ENCODE measurements at places on chromosomes 12 and 14.

DNA sequence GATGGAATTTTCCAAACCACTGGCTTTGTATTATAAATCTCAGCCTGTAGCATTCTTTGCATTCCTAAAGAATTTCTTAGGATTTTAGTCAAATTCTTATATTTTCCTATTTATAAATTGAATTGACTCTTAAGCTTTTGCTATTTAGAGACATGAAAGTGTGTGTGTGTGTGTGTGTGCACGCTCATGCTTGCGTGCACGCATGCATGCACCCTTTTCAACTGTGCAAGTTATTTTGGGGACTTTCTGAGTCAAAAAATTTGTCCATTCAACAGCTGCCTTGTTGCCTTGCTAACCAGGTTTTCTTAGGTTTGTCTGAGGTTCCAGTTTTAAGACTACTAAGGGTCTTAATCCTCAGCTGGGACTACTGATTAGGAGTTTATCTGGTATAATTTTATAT is 42.6 kb downstream of the GPATCH2L start:
- DNase-seq, result no peak

- DNase-seq, result no peak
Measured at GRCh38 chr12:47276253-47276620, 196.5 kb upstream of the AMIGO2 start.

DNA sequence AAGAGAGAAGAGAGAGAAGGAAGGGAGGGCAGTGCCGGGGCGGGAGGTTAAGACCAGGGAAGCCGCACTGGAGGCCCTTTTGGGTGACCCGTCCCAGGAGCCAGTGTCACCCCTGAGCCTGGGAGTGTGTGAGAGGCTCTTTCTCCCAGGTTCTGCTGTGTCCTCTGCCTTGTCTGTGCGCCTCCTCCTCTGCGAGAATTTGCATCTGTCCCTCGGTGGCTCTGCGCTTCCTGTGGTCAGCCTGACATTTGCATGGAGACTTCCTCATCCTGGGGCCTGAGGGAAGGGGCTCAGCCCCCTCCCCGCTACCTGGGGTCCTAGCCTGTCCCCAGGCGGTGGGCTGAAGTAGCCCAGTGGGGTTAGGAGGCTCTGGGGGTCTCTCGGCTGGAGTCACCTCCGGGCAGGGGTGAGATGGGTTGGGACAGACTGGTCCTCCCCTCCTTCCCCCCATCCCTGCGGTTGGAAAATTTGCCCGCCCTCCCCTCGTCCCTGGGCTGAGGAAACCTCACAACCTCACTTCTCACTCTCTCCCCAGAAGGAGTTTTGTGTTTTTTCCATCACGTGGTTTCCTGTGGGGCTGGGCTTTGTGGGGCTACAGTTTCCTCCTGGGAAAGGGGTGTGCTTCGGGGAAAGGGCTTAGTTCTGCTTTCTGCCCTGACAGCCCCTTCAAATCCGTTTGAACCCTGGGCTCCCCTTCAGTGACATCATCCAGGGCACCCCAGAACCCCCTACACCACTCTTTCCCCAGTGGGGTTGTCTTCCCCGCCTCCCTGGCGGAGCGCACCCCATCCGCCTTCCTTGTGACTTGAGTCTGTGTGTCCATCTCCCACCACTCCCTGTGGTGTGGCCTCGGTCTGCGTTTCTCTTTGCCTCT is 2.5 kb downstream of the PTPN6 start:
- DNase-seq, result no peak

GRCh38 chr12:96028538-96028937 is 6.8 kb downstream of the LTA4H start:
- no peak for DNase-seq

GRCh38 chr12:58917699-58918468 is 2.4 kb downstream of the LRIG3 start:
- DNase-seq, result no peak

DNA sequence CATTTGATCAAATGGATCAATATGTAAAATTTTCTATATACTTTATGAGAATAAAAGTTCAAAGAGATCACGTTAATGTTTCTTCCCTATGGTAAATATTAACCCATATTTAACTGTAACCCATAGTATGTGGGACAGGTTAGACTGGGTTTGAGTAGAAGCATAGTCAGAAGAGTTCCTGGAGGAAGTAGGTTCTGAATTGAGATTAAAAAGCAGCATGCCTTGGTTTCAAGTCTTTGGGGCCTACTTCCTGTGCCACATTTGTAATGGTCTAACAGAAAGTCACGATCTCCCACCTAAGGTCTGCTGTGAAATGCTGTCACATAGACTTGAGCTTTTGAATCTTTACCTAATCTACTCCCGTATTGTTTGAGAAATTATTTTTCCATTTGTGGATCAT is 63.8 kb downstream of the FIGNL2 start:
- DNase-seq, result no peak

DNA sequence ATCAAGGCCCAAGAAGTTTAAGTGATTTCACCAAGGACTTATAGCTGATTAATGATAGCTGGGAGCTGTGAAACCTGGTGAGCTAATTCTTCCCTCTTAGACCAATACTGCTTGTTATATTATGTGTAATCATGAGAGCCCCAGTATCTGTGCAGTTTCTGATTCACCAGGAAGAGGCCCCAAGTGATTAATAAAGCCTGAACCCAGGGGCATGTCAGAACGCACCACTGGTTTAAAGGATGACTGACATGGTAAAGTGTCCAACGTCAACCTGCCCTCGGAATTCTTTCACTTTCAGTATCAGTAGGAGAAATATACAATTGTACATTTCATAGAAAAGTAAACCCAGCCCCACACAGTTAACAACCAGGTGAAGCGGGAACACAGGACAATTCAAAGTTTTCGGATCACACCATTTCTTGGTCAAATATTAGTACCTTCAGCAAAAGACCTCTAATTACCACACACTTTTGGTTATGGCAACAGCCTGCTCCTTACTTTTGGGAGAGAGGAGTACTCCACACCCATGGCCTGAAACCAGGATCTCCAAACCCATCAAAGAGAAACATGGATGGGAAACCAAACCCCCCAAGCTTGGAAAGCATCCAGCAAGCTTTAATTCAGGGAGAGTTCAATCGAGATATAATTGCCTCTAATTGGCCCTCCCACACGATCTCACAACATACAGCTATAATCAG is 28.5 kb downstream of the TMCC3 start:
- DNase-seq, result no peak

DNA sequence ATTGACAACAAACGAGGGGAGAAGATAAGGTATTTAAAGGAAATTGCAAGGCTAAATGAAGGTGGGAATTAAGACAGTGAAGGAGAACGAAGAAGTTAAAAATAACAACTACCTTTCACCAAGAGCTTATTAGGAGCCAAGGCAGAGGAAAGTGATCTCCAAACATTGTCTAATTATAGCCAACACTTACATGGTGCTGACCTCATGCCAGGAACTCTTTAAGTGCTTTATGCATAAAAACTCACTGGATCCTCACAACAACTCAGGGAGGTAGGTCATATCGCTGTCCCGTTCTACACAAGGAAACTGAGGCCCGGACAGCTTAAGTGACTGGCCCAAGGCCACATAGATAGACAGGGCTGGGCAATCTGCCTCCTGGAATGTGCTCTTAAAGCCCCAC is 19.5 kb downstream of the TAMALIN start:
- no peak for DNase-seq

DNA sequence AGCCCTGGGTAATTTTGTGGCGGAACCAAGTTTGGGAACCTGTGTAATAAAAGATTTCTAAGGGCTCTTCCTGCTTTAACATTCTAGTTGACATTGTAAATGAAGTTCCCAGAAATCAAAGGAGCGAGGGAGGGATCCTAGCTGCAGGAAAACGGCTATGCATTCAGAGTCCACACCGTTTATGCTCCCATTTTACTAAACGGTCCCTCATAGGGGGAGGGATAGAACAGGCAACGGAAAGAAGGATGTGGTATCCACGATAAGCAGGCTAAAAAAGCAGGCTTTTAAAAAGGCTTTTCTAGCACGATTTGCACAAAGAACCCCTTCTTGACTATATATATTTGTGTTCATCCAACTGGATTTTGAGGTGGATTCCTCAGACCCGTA is 559 bp downstream of the SYNJ2BP start:
- no peak for DNase-seq

GRCh38 chr12:47433876-47434275 is 272.0 kb downstream of the RPAP3 start:
- no peak for DNase-seq

GRCh38 chr14:89565607-89566006 is 148.6 kb upstream of the FOXN3 start:
- no peak for DNase-seq

- no peak for DNase-seq
Measured at GRCh38 chr14:53516261-53516774, 363.2 kb upstream of the DDHD1 start.

- no peak for DNase-seq
Measured at GRCh38 chr12:26791301-26791791, 41.6 kb downstream of the ITPR2 start.

DNA sequence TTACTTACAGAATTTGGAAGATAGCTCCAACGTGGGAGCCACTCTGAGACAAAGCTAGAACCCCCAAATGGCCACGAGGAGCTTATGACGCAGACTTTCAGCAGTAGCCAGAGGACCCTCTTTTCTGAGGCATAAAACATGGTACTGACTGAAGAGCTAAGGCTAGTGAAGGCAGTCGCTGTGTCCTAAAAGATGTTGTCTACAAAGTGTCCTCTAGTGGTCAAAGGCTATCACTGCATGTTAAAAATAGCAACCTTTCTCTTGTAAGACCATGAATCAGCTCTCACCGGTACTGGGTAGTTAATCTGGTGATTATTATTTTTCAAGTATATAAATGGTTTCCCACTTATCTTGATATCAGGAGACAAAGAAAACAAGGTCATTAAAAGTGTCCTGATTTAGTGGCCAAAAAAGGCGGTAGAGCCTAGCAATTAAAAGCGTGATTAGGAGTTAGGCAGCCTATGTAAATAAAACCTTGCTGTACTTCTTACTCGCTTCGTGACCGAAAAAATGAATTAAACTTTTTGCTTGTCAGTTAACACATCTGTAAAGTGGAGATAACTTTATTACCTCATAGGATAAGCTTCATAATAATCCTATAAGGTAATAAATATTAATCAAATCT is 47.0 kb upstream of the LGR5 start:
- DNase-seq, result no peak
